RKO (cell line): ENCODE measurements at places on chromosomes 2 and 18.

DNA sequence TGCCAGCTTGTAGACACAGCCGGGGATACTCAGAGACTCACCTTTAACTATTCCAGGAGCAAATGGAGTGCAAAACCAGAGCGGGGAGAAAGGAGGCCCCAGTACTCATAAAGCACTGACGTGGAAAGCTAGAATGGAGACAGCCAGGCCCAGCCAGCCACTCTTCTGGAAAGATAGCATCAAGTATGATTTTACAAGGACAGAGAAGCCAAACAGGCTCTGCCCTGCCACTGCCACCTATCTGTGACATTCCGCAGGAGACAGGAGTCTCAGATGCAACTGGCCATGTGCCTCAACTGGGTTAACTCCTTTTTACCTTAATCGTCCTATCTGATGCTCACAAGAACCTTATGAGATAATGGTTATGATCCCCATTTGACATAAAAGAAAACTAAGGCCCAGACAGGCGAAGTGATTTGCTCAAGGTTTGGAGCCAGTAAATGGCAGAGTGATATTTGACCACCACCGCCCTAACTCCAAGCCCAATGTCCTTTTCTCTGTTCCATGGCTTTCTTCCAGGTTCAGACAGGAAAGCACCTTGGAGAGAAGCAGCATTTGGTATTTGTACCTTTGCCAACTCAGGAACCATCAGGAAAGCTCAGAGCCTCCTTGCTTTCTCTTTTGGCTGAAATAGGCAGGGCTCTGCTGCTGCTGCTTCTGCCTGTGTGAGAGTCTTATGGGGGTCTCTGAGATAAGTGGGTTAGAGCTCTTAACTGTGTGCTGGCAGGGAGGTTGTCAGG lies 15.6 kb downstream of the KIF3C start:
- DNase-seq, result no peak

DNA sequence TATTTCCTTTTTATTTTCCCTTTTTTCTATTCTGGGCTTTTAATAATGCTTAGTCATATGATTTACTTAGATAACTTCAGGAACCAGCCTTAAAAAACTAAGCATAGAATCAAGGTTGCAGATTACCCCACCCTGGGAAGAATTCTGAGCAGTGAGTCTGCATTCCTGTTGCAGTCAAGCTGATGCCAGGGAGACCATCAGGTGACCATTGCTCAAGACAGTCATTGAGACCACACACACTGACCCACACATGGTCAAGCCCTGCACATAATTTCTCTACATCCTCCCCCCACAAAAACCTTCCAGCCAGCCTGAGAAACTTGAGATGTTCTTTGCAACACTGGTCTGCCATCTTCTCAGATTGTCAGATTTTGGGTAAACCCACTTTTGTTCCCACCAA lies 83.9 kb downstream of the SH3YL1 start:
- DNase-seq, result no peak

- peak; percentile 37 for DNase-seq
Measured at GRCh38 chr2:45729753-45730512, 78.5 kb downstream of the PRKCE start.

- DNase-seq, result no peak
Measured at GRCh38 chr2:190589008-190589407, 54.5 kb upstream of the NEMP2 start.

DNA sequence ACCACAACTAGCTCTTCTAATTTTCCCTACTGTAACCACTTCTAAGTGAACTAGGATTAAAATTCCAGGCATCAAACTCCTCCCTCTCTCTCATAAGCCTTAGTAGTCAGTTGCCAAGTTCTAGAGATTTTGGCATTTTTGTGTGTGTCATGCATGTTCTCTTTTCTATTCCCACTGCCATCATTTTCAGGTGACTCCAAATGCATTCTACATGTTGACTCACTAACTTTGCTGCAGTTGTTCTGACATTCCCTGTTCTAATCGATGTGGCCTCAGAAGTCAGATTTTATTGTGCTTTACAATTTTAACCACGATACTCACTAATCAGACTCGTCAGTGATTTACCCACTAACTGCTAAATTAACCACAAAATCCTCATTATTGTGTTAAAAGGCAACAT lies 13.3 kb downstream of the DSC1 start:
- no peak for DNase-seq

- DNase-seq, result no peak
Measured at GRCh38 chr2:138124521-138124920, 160.2 kb downstream of the HNMT start.

DNA sequence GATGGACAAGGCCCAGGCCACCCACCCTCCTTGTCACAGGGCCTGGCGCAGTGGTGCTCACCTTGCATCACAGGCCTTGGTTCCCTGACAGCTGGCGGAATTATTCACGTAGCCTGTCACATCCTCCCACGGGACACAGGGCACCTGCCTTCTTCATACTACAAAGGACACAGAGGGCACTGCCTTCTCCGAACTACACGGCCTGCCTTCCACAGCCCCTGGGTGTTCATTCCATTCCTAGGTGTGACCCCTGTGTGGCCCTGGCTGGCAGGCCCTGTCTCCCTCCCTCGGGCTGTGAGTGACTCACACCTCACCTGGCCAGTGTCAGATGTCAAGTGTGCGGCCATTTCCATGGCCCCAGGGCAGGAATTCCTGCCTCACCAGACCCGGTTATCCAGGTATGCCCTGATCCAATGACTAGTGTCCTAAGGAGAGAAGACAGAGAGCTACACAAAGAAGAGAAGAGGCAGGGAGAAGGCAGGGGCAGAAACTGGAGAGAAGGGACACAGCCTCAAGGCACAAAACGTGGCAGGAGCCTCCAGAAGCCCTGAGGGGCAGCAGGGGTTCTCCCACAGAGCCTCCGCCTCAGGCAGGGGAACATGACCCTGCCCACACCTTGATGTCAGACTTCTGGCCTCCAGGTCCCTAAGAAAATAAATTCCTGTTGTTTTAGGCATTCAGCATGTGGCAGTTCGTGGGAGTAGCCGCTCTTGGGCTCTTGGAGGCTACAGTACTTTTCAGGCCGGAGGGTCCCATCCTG lies 43.4 kb downstream of the MBP start:
- no peak for DNase-seq

DNA sequence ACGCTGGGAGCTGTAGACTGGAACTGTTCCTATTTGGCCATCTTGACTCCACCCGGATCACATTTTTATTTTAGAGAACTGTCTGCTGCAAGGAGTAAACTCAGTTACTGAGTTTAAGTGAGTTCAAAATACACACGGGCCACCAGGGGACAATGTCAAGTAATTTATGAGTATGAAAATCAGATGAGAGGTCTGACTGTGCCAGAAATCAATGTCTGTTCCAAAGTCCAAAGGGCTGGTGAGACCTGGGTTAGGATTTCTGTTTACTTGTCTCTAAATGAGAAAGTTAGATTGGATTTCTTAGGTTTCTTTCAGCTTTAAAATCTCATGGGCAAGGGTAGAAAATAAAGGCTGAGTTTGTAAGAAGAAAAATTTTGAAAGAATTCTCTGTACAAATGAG lies 465.8 kb upstream of the MEIS1 start:
- no peak for DNase-seq
